D341Med (cell line): ENCODE measurements at places on chromosomes 6 and 20.
A peak's percentile ranks its signal among the peaks of the same experiment; 100 is the strongest.

GRCh38 chr6:105164418-105164817, 15.4 kb downstream of the POPDC3 start:
- DNase-seq, result no peak

DNA sequence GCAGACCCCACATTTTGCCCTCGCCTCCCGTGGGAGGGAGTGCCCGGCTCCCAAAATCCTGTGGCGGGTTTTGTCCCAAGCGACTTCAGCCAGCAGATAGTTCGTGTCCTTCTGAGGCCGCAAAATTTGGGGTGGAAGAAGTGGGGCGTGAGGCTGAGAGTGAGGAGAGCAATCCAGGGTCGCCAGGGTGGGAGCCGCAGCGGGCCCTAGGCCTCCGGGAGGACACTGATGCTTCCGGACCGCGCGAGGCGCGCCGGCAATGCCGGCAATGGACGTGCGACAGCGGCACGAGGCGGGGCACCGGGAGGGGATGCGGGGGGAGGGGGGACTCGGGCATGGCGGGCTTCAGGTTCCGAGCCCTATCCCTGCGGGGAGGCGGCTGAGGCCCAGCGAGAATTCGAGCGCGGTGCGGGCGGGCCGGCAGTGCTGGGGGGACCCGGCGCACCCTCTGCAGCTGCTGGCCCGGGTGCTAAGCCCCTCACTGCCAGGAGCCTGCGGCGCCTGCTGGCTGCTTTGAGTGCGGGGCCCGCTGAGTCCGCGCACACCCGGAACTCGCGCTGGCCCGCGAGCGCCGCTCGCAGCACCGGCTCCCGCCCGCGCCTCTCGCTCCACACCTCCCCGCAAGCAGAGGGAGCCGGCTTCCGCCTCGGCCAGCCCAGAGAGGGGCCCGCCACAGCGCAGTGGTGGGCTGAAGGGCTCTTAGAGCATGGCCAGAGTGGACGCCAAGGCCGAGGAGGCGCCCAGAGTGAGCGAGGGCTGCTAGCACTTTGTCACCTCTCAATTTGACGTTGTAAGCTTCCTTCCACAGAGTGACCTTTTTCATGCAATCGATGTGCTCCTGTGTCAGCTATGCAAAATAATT, 143.8 kb downstream of the LPA start:
- peak; percentile 86 for DNase-seq

GRCh38 chr6:113385020-113385431, 472.1 kb upstream of the MARCKS start:
- DNase-seq, result no peak

GRCh38 chr6:131377112-131377705, 195.8 kb upstream of the ARG1 start:
- no peak for DNase-seq

DNA sequence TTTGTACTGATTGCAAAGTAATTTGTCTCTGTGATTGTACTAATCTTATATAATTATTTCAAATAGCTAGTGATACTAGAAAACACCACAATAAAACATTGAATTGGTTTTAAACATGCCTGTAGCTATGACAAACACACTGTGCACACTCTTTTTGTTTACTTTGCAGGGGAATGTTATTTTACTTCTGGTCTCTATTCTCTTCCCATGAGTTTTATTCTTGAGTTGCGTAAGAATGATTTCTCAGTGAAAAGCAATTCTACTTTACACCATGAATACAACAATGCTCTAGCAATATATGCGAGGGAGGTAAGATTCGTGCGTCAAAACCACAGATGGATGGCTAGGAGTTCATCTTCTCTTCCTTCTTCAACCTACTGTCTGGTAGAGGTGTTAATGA, 68.4 kb upstream of the PHACTR1 start:
- no peak for DNase-seq

DNA sequence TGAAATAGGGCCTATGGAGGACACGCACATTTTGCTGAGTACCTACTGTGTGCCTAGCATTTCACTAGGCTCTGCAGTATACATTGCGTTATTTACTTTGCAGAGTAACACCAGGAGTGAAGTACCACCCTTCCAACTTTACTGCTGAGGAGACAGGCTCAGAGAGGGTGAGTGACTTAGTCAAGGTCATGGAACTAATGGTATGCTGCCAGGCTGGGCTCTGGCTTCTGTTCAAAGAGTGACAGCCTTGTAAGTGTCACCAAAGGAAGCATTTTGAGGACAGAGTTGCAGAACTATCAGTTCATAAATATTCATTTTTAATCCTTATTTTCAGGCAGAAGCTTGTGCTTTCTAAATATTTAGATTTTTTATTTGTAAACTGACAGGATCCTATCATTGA, 754.9 kb upstream of the CHD6 start:
- no peak for DNase-seq

- no peak for DNase-seq
Observed at GRCh38 chr6:31268836-31269235, 3.1 kb downstream of the HLA-C start.

- no peak for DNase-seq
Observed at GRCh38 chr20:1805816-1806215, 89.4 kb upstream of the SIRPA start.

GRCh38 chr6:70385901-70386300, 27.4 kb upstream of the FAM135A start:
- no peak for DNase-seq

- no peak for DNase-seq
Observed at GRCh38 chr6:145895802-145896201, 68.4 kb downstream of the SHPRH start.

GRCh38 chr20:60579941-60580515, 621.8 kb downstream of the CDH26 start:
- DNase-seq, result no peak

DNA sequence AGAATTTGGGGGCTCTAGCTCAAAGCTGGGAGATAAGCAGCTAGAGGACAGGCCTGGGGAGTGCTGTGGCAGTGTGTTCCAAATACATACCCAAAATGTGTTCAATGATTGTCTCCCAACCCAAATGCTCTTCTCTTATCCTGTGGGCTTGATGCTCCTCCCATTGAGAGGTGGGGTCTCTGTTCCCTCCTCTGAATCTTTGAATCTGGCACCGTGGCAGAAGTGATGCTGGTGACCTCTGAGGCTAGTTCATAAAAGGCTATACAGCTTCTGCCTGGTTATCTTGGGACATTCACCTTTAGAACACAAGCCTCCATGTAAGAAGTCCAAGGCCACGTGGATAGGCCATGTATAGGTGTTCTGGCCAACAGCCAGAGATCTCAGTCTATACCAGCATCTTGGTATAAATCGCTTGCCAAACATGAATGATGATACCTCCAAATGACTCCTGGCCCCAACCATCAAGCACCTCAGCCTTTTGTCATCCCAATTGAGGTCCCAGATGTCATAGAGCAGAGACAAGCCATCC, 15.9 kb upstream of the MYBL2 start:
- DNase-seq, result no peak

DNA sequence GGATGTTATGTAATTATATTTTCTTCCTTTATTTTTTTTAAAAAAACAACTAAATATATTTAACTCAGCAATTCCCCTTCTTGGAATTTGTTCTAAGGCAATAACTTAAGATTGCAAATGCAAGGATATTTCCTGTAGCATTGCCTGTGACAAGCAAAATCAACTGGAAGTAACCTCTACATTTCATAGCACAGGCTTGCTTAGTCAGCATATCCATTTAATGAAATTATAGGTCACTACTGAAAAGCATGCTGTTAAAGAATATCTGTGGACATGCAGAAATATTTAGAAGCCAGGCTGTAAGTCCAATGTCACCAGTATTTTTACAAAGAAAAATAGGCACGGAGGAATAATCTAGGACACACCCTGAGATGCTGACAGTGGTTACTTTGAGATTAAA, 8.7 kb upstream of the MEP1A start:
- DNase-seq, result no peak

- DNase-seq, result no peak
Observed at GRCh38 chr6:141307309-141307998, 825.3 kb upstream of the GJE1 start.

DNA sequence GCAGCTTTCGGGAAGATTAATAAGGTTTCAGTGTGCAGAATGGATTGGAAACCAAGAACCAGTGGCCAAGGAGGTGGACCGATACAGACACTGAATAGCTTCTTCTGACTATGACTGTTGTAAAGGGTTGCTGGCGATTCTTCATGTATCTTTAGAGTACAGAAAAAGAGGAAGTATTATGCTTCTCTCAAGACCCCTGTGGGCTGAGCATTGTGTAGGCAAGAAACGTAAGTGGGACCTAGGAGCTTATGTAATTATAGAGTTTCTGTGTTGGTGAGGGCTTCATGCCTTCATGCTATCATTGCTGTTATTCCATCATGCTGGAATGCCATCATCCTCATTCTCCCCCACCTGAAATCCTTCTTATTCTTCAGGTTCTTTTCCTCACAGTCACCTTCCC, 105.4 kb upstream of the AKIRIN2 start:
- DNase-seq, result no peak
